ENCODE measurements at places on chromosomes 6 and 20.

DNA sequence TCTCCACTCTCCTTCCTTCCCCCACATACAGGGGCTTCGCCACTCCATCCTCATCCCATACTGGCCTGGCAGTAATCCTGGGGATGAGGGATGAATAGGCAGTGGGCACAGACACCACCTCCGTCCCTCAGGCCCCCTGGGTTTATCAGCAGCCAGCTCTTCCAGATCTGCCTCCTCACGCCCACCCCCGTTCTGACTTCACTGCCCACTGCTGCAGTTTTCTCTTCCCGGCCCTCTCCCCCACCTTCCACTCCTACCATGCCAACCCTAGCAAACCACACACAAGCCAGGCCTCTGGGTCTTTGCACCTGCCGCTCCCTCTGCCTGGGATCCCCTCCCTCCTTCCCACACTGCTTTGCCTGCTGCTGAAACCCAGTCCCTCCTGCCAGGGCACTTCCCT is 22.3 kb downstream of the PNPLA1 start:
- no peak for DNase-seq

- no peak for DNase-seq
Observed at GRCh38 chr20:33437141-33437911, 6.2 kb downstream of the SNTA1 start.

GRCh38 chr20:62792182-62792939 is 3.9 kb upstream of the MRGBP start:
- DNase-seq = no peak

DNA sequence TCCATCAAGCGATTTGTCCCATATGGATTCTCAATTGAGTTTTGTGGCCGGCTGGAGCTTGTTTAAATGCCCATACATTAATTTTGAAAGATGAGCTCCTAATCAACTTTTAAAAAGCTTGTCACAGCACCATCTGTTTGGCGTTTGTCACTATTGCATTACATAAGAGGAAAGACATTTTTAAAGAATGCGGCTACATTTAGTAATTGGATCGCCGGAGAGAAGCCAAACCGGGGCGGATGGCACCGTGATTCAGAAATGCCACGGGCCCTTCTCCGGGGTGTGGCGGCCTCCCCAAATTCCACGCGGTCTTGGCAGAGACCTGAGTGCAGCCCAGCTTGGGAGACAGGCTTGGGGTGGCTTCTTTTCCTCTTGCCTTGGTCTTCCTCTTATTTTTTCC is 67.7 kb upstream of the ZNFX1 start:
- DNase-seq = no peak

- DNase-seq = no peak
Observed at GRCh38 chr6:111416529-111416928, 66.5 kb downstream of the REV3L start.

GRCh38 chr6:88492824-88493223 is 326.7 kb upstream of the CNR1 start:
- no peak for DNase-seq

GRCh38 chr20:7415427-7415826 is 524.8 kb downstream of the HAO1 start:
- DNase-seq = no peak

- no peak for DNase-seq
Observed at GRCh38 chr6:142773859-142774648, 170.9 kb downstream of the HIVEP2 start.

DNA sequence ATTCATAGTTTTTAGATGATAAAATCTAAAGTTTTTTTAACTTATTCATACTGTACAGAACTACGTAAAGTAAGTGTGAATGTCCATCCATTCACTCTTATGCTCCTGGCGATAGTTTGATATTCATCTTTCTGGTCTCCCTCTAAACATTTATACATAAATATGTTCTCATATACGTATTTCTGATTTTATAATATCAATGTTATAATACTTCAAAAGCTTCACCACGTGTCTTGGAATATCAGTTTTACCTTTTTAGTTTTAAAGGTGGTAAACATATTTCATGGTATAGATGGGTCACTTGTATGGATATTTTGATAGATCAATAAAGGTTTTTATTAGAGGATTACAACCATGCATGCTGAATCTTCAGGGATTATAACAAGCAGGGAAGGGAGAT is 10.3 kb upstream of the RHAG start:
- no peak for DNase-seq
